ENCODE measurements at places on chromosomes 13 and 19.

- DNase-seq: no peak
Observed at GRCh38 chr13:101248739-101249514, 167.4 kb downstream of the NALCN start.

GRCh38 chr13:42860485-42860884 is 79.1 kb downstream of the FAM216B start:
- no peak for DNase-seq

DNA sequence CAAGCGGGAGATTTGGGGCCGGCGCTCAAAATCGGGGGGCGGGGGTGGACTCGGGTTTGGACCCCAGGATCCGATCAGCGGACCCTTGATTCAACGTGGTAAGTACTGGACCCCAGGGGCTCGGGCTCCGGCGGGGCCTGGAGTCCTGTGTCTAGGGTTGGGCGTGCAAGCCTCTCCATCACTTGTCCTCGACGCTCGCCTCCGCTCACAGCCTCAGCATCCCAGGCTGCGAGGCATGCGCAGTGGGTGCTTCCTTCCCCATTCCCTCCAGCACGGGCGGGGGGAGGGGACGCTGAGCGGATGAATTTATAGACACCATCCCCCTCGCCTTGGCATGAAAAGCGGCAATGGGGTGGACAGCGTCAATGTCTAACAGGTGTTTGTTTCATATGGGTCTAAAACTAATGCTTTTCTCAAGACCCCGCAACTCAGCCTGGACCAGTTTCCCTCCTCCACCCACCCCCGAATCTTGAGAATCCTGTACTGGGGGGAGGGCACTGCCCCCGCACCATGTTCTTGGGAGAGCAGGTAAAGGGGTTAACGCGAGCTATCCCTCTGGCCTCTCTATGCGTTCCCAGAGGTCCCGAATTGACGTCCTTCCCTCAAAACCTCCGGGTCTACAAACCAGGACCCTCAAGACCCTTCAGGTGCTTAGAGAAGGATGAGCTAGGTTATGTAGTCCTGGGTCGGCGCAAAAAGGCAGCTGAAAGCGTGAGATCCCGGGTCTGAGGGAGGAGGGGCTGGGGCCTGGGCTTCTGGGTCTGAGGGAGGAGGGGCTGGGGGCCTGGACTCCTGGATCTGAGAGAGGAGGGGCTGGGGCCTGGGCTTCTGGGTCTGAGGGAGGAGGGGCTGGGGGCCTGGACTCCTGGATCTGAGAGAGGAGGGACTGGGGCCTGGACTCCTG is 579 bp downstream of the CPT1C start:
- DNase-seq: no peak

DNA sequence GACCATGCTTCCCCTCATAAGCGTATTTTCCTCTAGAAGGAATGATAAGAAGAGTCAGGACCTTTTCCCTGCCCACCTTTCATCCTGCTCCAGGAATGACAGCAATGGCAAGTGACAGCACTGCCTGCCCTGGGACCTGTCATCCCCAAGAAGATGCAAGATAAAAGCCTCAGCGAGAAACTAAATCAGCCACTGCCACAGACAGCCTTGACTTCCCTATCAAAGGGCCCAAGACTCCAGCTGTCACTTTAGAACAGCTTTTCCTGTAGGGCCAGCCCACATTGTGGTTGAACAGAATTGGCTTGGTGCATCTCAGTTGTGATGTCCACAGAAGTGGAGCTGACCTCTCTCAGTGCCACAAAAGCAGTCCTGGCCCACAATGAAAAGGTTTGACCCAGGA is 1.1 kb downstream of the RAB8A start:
- no peak for DNase-seq

DNA sequence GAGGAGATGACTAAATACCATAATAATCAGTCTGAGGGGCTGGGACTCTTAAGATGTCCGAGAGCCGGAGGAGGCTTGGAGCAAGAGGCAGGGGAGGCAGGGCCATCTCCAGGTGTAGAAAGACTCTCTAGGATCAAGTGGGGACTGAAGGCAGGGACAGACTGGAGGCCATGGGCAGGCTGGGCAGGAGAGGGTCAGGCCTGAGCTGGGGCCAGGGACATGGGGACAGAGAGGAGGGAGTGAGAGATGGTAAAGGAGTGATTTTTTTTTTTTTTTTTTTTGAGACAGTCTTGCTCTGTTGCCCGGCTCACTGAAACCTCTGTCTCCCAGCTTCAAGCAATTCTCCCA is 2.2 kb downstream of the JOSD2 start:
- no peak for DNase-seq

DNA sequence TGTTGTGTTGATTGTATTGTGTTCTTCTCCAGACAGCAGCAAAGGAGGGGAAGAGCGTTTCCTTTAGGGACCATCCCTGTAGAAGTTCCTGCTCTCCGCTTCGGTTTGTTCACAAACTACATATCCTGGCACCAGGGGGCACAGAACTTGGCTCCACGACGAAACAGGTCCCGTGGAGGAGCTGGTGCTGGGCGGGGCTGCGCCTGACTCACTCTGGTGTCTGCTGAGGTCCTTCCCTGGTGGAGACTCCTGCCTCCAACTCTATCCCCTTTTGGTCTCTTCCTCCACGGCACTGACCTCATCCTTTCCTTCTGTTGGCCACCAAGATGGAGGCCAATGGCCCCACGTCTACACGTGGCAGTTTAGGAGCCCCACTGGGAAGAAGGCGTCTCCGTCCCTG is 14.7 kb downstream of the TMPRSS9 start:
- DNase-seq: no peak

GRCh38 chr13:72166102-72166650 is 299.2 kb upstream of the DACH1 start:
- DNase-seq: no peak

GRCh38 chr13:67231289-67232000 is 1.3 kb upstream of the PCDH9 start:
- DNase-seq: no peak

DNA sequence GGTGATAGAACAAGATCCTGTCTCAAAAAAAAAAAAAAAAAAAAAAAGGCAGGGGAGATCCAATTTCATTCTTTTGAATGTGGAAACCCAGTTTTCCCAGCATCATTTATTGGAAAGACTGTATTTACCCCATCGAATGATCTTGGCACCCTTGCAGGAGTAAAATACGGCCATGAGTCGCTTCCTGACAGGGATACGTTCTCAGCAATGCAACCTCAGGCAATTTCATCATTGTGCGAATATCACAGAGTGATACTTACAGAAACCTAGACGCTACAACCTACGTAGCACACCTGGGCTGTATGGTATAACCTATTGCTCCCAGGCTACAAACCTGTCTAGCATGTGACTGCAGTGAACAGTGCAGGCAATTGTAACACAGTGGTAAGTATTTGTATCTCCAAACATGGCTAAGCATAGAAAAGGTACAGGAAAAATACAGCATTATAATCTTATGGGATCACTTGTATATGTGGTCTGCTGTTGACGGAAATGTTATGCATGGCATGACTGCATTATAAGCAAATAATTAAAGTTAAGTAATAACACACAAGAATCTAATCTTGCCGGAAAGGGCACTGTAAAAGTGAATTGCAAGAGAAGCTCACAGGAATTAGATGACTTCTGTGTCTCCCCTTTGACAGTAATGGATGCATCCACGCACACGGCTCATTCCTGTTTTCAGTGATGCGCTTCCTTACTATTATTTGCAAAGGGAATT is 24.1 kb downstream of the RFX2 start:
- no peak for DNase-seq
